ENCODE measurements at places on chromosomes 16 and 17.

- DNase-seq: no peak
Measured at GRCh38 chr17:55661256-55661758, 61.4 kb downstream of the TMEM100 start.

DNA sequence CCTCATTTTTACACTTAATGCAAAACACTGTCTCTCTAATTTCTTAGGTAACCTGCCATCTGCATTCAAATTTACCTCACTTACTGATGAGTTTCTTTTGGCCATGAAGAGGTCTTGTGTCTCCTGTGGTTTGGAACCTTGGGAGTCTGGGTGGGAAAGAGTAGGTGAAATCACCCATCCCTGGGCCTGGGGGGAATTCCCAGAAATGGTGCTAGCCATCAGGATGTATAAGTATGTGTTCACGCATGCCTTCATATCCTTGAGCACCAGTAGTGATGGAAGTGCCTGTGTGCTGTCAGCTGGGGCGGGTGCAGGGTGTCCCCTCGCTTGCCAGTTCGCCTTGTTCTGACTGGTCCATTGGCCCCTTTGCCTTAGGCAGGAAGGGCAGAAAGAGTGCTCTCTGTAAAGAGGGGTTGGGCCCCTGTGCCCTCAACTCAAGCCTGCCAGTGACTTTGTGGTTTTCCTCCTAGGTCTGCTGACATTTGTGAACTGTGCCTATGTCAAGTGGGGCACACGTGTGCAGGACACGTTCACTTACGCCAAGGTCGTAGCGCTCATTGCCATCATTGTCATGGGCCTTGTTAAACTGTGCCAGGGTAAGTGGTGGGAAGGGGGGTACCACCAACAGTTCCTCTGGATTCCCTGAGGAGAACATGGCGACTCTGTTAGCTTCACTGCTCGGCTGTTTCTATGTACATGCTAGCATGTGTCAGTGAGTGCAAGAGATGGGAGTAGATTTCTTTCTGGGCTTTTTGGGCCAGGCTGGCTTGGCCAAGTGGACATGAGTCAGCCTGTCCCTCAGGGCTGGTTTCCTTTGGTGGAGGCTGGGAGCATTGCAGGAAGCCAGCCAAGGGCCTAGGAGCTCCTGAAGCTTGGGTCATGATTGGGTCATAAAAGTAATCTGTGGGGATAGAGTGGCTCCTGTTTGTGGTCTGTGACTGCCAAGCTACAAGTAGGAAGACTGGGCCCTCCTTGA is 23.2 kb downstream of the SLC7A6OS start:
- no peak for DNase-seq

GRCh38 chr16:90026135-90026534 is 6.9 kb upstream of the DBNDD1 start:
- no peak for DNase-seq

DNA sequence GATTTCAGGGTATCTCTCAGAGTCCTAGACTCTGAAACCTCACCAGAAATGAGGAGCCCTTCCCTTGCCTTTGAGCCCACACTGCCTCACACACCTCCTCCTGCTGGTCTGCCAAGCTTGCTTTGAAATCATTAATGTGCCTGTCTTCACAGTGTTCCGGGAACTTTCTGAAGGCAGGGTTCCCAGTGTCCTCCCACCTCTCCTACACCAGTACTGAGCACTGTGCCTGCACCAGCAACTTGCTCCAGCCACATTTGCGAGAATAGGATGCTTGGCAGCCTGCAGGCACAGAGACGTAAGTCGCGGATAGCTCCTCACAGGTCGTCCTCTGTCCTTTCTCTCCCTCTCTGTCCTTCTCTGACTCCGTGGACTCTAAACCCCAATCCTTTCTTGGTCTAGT is 408.4 kb upstream of the EEF2KMT start:
- no peak for DNase-seq

DNA sequence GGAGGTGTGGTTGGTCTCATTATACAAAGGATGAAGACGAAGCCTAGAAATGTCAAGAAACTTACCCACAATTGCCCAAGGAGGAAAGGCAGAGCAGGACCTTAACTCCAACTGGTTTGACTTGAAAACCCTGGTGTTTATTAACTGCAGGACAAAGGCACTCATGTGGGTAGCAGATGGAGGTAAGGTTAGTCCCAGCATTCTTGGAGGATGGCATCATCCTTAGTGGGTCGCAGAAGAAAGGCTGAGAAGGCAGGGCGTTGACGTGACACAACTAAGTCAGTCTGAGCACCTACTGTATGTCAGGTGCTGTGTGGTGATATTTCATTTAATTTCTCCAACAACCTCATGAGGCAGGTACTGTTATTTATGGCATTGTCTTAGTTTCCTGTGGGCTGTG is 101.3 kb downstream of the HAPSTR1 start:
- no peak for DNase-seq

Measured in stimulated activated CD8-positive, alpha-beta memory T cell treated with anti-CD3 and anti-CD28 coated beads, Interleukin-7, amount 100 ng/mL, for 1 hour (primary cell).